ENCODE measurements at places on chromosomes 5 and 9. TPM values are rescaled to one million over a fixed set of nuclear protein-coding genes. Genes with fewer than 3 reads are reported as not detected.

GRCh38 chr9:23799521-23799920 is 26.5 kb downstream of the ELAVL2 start:
- DNase-seq, result no peak
- H3K27me3 ChIP-seq, result no peaks in the 10 kb centered on the region
- H3K36me3 ChIP-seq, result no peaks in the 10 kb centered on the region
- no peak overlapping the region for H3K27ac ChIP-seq
- H3K4me1 ChIP-seq, result no peaks in the 10 kb centered on the region
- no peak overlapping the region for H3K4me3 ChIP-seq

The PCDHB11 gene
- not detected for total RNA-seq

DNA sequence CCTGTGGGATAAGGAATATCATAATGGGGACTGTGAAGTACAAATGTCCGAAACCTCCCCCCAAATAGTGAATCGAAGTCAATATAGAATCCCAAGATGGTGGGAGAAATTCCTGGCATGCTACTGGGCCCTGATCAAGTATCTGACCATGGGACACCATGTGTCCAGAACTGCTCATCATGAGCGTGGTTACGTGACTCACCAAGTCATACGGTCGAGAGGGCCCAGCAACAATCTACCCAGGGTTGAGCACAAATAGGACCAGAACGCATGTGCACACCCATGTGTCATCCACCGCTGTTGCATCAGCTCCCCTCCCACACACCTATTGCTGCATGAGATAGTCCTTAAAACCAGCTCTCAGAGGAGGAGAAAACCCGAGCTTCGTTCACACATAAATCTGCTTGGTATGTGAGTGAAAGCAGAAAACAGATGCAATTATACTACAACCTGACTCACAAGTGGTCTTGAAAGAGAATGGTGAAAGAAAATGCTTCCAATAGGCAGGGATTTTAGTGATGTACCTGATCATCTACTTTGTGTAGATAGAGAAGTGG is 353.2 kb downstream of the CWC27 start:
- no peaks in the 10 kb centered on the region for H3K4me1 ChIP-seq
- DNase-seq, result no peak
- H3K4me3 ChIP-seq, result no peak overlapping the region

The CTSV gene
- total RNA-seq, result not detected

DNA sequence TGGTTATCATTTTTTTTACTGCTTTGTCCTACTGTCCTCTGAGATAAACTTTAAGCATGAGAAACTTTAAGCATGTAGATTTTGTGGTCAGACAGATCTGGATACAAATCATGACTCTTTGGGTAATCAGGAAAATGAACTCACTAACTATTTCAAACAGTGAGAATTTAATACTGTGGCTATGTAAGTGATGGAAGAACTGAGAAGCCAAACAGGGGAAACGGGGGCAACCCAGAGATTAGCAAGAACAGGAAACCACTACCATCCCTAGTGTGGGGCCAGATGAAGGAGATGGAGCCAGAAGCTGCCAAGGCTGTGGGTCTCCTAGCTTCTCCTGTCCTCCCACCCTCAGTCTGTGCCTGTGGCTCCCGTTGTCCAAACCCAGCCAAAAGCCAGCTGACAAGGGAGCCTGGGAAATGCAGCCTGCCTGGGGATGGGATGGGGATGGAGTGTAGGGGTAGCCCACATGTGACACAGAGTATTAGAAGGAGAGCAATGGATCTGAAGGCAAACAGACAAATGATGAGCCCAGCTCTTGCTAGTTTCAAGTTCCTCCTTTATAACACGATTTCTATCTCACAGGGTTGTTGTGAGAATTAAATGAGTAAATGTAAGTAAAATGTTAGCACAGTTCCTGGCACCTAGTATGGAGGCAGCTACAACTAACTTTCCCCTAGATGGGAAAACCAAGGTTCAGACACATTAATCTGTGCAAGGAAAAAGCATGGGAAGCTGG is 27.7 kb upstream of the CDC23 start:
- H3K4me3 ChIP-seq, result no peak overlapping the region
- H3K36me3 ChIP-seq, result no peaks in the 10 kb centered on the region
- H3K27me3 ChIP-seq, result peaks cover 4% of the 10 kb centered on the region
- no peak for DNase-seq
- H3K4me1 ChIP-seq, result no peaks in the 10 kb centered on the region

DNA sequence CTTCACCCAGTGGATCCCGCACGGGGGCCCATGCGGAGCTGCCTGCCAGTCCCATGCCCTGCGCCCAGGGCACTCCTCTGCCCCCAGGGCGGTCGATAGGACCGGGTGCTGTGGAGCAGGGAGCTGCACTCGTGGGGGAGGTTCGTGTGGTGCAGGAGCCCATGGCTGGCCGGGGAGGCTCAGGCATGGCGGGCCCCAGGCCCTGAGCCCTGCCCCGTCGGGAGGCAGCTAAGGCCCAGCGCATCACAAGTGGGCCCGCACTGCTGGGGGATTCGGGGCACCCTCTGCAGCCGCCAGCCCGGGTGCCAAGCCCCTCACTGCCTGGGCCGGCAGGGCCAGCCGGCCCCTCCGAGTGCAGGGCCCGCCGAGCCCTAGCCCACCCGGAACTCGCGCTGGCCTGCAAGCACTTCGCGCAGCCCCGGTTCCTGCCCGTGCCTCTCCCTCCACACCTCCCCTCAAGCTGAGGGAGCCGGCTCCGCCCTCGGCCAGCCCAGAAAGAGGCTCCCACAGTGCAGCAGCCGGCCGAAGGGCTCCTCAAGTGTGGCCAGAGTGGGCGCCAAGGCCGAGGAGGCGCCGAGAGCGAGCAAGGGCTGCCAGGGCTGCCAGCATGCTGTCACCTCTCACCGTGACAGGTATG is 221.1 kb upstream of the RORB start:
- no peak overlapping the region for H3K27ac ChIP-seq
- H3K4me3 ChIP-seq, result no peak overlapping the region

Data from naive thymus-derived CD4-positive, alpha-beta T cell (primary cell).